ENCODE measurements at places on chromosomes 1 and 21. TPM values are rescaled to one million over a fixed set of nuclear protein-coding genes. Genes with fewer than 3 reads are reported as not detected.

Gene FAM110D
- total RNA-seq: 1.0 TPM

Gene RGS13
- total RNA-seq: under 0.01 TPM

Gene ROR1
- total RNA-seq: 7.8 TPM

Gene IGSF9
- total RNA-seq: under 0.01 TPM

Gene COL8A2
- total RNA-seq: 11.0 TPM

Gene SHE
- total RNA-seq: 8.4 TPM

Gene KRTAP12-3
- total RNA-seq: not detected

Gene HSD3B1
- total RNA-seq: not detected

Gene CD5L
- total RNA-seq: not detected

Gene NHLH1
- total RNA-seq: not detected

Gene CFAP141
- total RNA-seq: not detected

Gene TFF2
- total RNA-seq: not detected

Gene CFHR5
- total RNA-seq: not detected

Gene ZNF695
- 0.52 TPM for total RNA-seq

Gene LDLRAP1
- 4.7 TPM for total RNA-seq

Gene S100A5
- total RNA-seq: not detected

Gene SELE
- 1.6 TPM for total RNA-seq

Gene ZMYM1
- total RNA-seq: 11.5 TPM

Gene CHI3L2
- 1.0 TPM for total RNA-seq

Gene RAP1GAP
- total RNA-seq: 1.0 TPM

Gene CMPK1
- total RNA-seq: 48.5 TPM

Gene KIF21B
- 1.0 TPM for total RNA-seq

Gene CYP4A22
- total RNA-seq: not detected

Gene TAS1R1
- 5.7 TPM for total RNA-seq

Gene DBT
- 4.7 TPM for total RNA-seq

Gene CHRM3
- 1.6 TPM for total RNA-seq

Gene RNU1-2
- total RNA-seq: under 0.01 TPM

Gene GNAT2
- not detected for total RNA-seq

Gene PAQR6
- total RNA-seq: 1.0 TPM

Gene SIKE1
- 27.7 TPM for total RNA-seq

Gene S100PBP
- total RNA-seq: 22.4 TPM

Gene SUSD4
- 4.7 TPM for total RNA-seq

Gene TSPAN1
- total RNA-seq: not detected

Gene MRPS21
- total RNA-seq: 37.6 TPM

Gene RGS7
- not detected for total RNA-seq

Gene PLA2G2C
- not detected for total RNA-seq

Gene CRYAA
- not detected for total RNA-seq

Gene FYB2
- total RNA-seq: not detected

Gene GBP2
- total RNA-seq: 1.6 TPM

Gene OR10J1
- not detected for total RNA-seq

Gene SPAG17
- 0.52 TPM for total RNA-seq

Gene CD1E
- 0.52 TPM for total RNA-seq
